HepG2 (cell line): ENCODE measurements at places on chromosomes 7 and 10. TPM values are rescaled to one million over a fixed set of nuclear protein-coding genes. Genes with fewer than 3 reads are reported as not detected.

Gene BHLHA15
- 4.4 and 6.1 TPM in 2 replicates for total RNA-seq

Gene ZNF92
- 13.2 and 19.0 TPM in 2 replicates for total RNA-seq

Gene COL26A1
- total RNA-seq: 3.9 and 9.2 TPM in 2 replicates

Gene ARMH3
- 8.4 and 10.8 TPM in 2 replicates for total RNA-seq

Gene ADAM22
- total RNA-seq: 2.9 and 6.7 TPM in 2 replicates

Gene WNT8B
- 0.07 TPM in 1 of 2 replicates, not detected in the other for total RNA-seq

Gene LSM5
- total RNA-seq: 183 and 263 TPM in 2 replicates

Gene CALHM3
- total RNA-seq: not detected in 2 replicates
